ENCODE measurements at places on chromosomes 16 and 17.

DNA sequence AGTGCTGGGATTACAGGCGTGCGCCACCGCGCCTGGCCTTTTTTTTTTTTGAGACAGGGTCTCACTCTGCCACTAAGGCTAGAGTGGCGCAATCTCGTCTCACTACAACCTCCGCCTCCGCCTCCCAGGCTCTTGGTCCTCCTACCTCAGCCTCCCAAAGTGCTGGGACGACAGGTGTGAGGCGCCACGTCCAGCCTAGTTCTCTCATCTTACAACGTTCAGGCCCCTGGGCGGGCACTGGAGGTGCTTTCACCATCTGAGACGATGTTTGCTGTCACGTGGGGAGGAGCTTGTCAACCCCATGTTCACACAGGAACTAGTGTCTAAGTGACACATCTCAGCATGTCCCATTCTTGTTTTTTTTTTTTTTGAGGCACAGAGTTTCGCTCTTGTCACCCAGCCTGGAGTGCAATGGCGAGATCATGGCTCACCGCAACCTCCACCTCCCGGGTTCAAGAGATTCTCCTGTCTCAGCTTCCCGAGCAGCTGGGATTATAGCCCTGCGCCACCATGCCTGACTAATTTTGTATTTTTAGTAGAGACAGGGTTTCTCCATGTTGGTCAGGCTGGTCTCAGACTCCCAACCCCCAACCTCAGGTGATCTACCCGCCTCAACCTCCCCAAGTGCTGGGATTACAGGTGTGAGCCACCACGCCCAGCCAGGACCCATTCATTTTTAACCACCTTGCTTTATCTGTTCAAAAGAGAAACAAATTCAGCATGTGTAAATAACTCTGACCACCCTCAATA, 5.2 kb upstream of the FANCA start:
- DNase-seq = no peak

DNA sequence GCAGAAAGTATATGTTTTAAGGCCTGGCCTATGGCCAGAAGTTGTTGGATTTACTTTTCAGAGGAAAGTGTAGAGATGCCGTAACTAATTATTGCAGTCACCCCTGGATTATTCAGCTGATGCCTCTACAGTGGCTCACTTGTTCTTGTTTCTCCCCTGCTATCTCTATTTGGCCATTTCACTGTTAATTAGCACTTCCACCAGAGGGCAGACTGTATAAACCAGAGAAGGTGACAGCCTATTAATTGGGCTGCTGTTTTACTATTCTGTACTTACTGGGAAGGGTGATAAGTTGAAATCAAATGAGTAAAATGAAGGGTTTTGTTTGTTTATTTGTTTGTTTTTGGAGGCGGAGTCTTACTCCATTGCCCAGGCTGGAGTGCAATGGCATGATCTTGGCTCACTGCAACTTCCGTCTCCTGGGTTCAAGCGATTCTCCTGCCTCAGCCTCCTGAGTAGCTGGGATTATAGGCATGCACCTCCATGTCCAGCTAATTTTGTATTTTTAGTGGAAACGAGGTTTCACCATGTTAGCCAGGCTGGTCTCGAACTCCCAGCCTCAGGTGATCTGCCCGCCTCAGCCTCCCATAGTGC, 66.0 kb downstream of the CDK12 start:
- no peak for DNase-seq

DNA sequence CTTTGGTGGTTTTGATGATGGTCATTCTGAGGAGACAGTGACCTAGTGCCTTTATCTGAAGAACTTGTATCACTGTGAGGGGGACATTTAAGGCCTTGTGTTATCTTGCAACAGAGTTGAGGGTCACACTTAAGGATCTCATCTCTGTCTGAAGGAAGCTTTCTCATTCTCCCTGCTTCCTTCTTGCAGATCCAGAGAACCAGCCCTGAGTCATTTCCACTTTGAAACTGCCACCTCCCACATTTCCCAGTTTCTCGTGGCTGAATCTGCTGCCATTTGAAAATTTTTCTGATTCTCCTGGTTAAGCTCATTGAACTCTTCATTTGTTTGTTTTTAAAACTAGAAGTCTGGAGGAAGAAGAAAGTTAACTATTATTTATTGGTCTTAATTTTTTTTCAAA, 190.2 kb upstream of the CDH11 start:
- DNase-seq = no peak

DNA sequence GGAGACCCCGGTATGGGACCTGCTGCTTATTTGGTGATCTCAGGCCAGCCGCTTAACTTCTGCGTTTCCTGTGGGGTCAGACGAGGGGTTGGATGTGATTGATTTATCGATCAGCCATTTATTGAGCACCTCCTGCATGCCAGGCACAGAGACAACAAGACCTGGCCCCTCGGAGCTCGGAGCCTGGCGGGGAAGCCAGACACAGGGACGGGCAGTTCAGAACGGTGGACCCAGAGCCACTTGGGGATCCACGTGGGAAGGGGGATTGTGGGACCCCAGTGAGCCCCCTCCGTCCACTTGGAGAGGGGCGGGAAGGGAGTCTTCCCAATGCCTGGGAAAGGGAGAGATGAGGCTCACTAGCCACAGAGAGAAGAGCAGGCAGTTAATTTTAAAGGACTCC, 84.7 kb upstream of the CIBAR2 start:
- DNase-seq = no peak

DNA sequence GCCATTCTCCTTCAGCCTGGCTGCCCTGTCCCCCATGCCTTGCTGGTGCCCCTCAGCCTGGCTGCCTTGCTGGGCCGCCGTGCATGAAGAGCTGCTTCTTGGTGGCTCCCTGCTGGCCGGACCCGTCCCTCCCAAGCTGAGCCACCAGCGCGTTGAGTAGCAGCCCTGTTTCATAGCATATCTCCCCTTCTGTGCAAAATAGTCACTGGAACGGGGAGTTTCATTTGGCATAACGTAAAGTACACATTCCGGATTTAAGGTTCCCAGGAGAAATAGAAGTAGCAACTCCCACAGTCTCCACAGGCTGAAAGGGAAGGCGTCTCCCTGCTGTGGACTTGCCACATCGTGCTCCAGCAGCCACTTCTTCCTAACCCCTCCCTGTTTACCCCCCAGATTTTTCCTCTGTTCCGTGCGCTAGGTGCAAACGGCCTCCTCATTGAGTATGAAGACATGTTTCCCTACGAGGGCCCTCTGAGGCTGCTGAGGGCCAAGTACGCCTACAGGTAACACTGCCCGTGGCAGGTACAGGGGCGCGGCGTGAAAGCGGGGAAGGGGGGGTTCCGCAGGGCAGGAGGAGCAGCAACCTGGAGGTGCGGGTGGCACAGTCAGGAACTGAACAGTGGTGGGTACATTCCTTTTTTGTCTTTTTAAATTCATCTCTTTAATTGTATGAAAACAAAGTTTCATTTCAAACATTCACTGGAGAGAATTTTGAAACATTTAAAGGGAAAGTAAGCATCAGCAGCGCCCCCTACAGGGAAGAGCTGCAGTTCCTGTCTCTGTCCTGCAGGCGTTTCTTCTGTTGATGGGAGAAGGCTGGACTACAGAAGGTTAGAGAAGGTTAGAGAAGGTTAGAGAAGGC, 5.8 kb upstream of the OGFOD3 start:
- DNase-seq = no peak

Data from NCI-H2081 treated with DMSO at 0.1 percent for 48 hours (cell line).